ENCODE measurements at places on chromosomes 7 and 10. TPM values are rescaled to one million over a fixed set of nuclear protein-coding genes. Genes with fewer than 3 reads are reported as not detected.

Gene ZNF655
- total RNA-seq: not detected

Gene ZNF727
- total RNA-seq: not detected

Gene VWDE
- 7.7 TPM for total RNA-seq

Gene CYP2C19
- total RNA-seq: not detected

Gene PFKP
- 172 TPM for total RNA-seq

Gene OR2A12
- not detected for total RNA-seq

Gene C7orf57
- total RNA-seq: not detected

DNA sequence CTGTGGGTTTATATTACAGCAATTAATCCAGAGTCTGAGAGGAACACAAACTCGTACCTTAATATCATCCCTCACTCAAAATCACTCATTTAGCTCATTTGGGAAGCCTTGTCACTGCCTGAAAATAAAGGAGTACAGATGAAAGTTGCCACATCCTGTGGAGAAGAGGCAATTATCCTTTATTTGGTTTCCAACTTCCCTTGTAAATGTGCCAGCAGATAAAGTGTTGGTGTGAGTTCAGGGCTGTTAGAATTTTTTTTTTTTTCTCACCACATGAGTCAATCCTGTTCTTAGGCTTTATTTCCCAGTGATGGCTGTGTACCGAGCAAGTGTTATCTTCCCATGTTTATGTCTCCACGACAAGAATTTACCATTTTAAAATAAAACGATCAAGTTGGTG is 99.0 kb upstream of the SMIM30 start:
- H3K27ac ChIP-seq: no peak overlapping the region
- no peak overlapping the region for H3K4me3 ChIP-seq
- H3K36me3 ChIP-seq: no peaks in the 10 kb centered on the region
- no peak for DNase-seq
- no peaks in the 10 kb centered on the region for H3K4me1 ChIP-seq

DNA sequence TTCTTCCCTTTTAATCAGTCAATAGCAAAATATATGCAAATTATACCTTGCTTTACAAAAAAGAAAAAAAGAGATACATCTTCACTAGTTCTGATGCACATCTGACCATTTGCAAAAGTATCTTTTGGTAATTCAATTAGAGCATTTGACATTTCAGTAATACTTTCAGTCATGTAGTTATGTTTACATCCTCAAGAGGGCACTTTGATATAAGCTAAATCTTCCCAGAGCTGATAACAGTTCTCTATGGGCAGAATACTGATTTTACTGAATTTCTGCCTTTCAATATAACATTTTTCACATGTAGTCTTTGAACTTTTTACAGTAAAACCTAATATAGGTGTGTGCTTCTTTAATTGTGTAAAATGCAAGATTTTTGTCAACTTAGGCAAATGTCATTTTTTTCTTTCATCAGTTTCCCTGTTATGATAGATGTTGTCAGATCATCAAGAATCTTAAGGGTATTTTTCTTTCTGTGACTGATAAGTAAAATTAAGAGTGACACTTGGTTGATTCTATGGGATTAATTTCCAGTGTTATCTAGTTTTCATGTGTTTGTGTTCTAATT is 703.5 kb upstream of the SEMA3D start:
- no peaks in the 10 kb centered on the region for H3K4me1 ChIP-seq
- no peak overlapping the region for H3K27ac ChIP-seq
- H3K4me3 ChIP-seq: no peak overlapping the region

DNA sequence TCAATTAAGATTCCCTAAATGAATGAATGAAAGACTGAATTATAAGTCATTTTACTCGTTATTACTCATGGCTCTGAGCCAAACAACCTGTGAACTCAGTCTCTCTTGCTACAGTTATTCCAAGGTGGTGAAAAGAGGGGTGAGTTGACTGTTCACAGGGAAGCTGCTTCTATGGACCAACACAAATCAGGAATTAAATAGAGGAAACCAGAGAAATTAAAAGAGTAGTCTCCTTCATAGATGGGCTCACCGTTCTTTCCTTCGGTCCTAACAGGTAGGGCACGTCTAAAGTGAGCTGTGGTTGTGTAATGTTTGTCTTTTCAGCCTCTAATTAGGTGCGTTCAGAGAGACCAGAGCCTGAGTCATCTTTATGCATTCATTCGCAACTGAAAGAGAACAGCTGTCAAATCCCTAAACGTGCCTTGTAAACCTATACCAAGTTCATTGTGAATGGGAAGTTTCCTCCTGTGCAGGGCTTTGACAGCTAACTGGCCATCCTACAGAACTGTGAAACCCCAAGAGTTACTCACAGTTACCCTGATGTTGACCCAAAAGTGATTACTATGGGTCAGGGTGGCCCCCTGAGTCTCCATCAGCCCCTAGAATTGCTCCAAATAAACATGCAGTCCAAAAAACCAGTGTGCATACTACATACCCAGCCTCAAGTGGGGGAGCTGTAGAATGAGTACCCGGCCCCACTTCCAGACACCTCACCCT is 18.2 kb upstream of the C10orf53 start:
- H3K27me3 ChIP-seq: peaks cover 86% of the 10 kb centered on the region
- peak; percentile 27 for DNase-seq
- H3K4me1 ChIP-seq: no peaks in the 10 kb centered on the region
- no peak overlapping the region for H3K4me3 ChIP-seq
- H3K36me3 ChIP-seq: no peaks in the 10 kb centered on the region

DNA sequence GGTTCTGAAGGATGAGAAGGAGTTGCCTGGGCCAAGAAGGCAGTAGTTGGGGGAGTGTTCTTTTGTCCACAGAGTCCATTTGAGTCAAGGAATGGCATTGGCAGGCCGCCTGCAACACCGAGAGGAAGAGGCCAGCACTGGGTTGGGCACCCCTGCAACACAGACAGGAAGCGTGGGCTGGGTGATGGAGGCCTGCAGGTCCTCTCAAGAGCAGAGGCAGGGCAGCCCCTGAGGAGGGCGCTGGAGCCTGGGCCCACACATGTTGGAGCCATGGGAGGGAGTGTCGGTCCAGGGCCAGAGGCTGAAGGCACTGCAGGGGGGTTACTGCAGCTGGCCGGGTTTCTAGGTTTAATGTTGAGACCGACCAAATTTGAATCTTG is 137.3 kb downstream of the PTPN20 start:
- H3K4me1 ChIP-seq: no peaks in the 10 kb centered on the region
- H3K36me3 ChIP-seq: no peaks in the 10 kb centered on the region
- H3K4me3 ChIP-seq: no peak overlapping the region
- no peaks in the 10 kb centered on the region for H3K27me3 ChIP-seq
- H3K27ac ChIP-seq: no peak overlapping the region
- DNase-seq: no peak

DNA sequence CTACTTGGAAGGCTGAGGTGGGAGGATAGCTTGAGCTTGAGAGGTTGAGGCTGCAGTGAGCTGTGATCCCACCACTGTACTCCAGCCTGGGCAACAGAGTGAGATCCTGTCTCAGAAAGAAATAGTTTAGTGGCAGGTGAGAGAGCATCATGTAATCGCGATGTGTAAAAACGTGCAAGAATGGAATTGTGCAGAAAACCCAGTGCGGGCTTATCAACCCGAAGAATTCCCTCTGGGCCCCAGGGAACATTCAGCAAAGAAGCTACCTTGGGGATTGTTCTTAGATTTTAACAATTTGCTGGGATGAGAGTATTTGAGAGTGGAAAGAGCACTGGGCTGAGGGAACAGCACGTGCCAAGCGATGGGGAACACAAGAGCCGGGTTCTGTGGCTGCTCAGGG is 107.4 kb upstream of the INSYN2A start:
- H3K27me3 ChIP-seq: no peaks in the 10 kb centered on the region
- no peaks in the 10 kb centered on the region for H3K4me1 ChIP-seq
- no peaks in the 10 kb centered on the region for H3K36me3 ChIP-seq

- peaks cover 14% of the 10 kb centered on the region for H3K4me1 ChIP-seq
- H3K27me3 ChIP-seq: no peaks in the 10 kb centered on the region
- no peak for DNase-seq
- no peak overlapping the region for H3K27ac ChIP-seq
These were observed 50.9 kb downstream of the SND1 start for GRCh38 chr7:127702938-127703337.

GRCh38 chr10:69899727-69900595 is 98.3 kb downstream of the COL13A1 start:
- no peaks in the 10 kb centered on the region for H3K27me3 ChIP-seq
- H3K27ac ChIP-seq: no peak overlapping the region
- peaks cover 8% of the 10 kb centered on the region for H3K4me1 ChIP-seq
- H3K36me3 ChIP-seq: peaks cover 4% of the 10 kb centered on the region

GRCh38 chr7:125316466-125316865 is 386.8 kb upstream of the POT1 start:
- no peaks in the 10 kb centered on the region for H3K4me1 ChIP-seq
- H3K4me3 ChIP-seq: no peak overlapping the region
- no peaks in the 10 kb centered on the region for H3K27me3 ChIP-seq
- H3K36me3 ChIP-seq: no peaks in the 10 kb centered on the region
- peak; percentile 56 for DNase-seq

DNA sequence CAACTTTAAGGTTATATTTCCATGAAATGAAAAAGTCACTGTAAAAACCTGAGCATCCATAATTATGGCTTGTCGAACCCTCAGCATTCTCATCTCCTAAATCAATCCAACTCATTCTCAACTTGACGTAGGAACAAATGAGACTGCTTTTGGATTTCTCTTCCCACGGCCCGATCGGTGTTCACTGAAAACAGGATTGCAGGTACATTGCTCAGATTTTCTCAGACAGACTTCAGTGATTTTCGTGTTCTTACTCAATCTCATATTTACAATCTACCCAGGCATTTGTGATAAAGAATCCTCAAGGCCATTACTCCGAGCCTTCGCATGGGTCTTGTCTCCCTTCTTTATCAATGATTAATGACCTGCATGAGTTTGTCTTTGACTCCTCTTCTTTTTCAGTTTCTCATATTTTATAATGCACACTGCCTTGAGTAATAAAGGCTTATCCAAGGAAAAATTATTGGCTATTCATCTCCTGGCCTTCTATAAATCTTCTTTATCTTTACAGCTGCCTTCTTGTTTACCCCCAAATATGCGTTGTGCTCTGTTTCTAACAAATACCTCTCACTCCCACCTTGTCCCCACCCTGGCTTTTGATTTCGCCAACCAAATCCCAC is 90.4 kb upstream of the MYO3A start:
- H3K27me3 ChIP-seq: no peaks in the 10 kb centered on the region
- no peak overlapping the region for H3K4me3 ChIP-seq
- no peaks in the 10 kb centered on the region for H3K36me3 ChIP-seq

- H3K27ac ChIP-seq: no peak overlapping the region
- DNase-seq: no peak
- H3K4me3 ChIP-seq: no peak overlapping the region
- H3K27me3 ChIP-seq: no peaks in the 10 kb centered on the region
These were observed 37.3 kb downstream of the ZNF777 start for GRCh38 chr7:149423449-149424110.

- H3K36me3 ChIP-seq: no peaks in the 10 kb centered on the region
- H3K27ac ChIP-seq: no peak overlapping the region
- peaks cover 57% of the 10 kb centered on the region for H3K4me1 ChIP-seq
These were observed 250.6 kb downstream of the KLF6 start for GRCh38 chr10:3534433-3534832.

- no peak overlapping the region for H3K4me3 ChIP-seq
- H3K4me1 ChIP-seq: peaks cover 17% of the 10 kb centered on the region
- no peaks in the 10 kb centered on the region for H3K27me3 ChIP-seq
- H3K27ac ChIP-seq: no peak overlapping the region
These were observed 298.3 kb upstream of the FZD8 start for GRCh38 chr10:35940141-35941041.

DNA sequence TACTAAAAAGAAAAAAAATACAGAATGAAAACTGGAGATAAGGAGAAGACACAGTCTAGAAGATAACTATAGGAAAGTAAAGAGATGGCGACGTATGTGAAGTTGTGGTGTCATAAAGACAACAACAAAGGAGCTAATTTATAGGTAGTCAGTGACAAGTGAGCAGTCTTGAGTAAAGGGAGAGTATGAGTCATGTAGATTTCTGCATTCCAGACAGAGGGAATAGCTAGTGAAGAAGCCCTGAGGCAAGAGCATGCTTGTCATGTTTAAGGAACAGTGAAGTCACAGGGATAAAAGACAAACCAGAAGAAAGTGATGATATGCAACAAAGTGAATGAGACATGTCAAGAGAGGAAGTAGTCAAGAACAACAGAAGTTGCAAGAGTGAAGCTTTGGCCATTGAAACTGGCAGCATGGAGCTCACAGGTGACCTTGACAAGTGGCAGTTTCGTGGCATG is 2.3 kb upstream of the MIOS start:
- peak overlapping the region; percentile 4 for H3K4me3 ChIP-seq
- H3K36me3 ChIP-seq: no peaks in the 10 kb centered on the region
- peak overlapping the region; percentile 56 for H3K27ac ChIP-seq
- H3K27me3 ChIP-seq: no peaks in the 10 kb centered on the region
- peaks cover 53% of the 10 kb centered on the region for H3K4me1 ChIP-seq
- peak; percentile 94 for DNase-seq

DNA sequence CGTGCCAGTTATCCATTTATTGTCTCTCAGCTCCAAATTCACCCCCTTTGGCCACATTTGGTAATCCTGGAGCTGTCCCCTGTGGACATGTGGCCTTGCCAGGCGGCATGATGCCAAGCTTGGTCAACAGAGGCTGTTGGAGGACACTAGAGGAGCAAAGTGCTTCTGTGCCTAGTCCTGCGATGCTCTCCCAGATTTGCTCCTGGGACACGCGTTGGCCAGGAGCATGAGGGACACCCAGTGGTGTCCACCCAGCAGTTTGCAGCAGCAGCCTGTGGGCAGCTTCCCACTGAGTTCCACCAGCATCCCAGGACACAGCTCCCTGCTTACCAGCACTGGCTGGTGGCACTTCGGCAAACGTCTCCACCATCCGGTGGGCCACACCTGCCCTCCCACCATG is 55.5 kb upstream of the STEAP1B start:
- DNase-seq: no peak
- no peak overlapping the region for H3K4me3 ChIP-seq
- H3K4me1 ChIP-seq: peaks cover 5% of the 10 kb centered on the region

DNA sequence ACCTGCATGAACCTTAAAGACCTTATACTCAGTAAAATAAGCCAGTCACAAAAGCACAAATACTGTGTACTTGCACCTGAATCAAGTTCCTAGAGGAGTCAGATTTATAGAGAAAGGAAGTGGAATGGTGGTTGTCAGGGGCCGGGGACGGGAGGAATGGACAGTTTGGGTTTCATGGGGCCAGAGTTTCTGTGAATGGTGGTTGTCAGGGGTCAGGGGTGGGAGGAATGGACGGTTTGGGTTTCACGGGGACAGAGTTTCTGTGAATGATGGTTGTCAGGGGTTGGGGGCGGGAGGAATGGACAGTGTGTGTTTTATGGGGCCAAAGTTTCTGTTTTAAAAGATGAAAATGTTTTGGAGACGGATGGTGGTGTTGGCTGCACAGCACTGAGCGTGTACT is 260.0 kb upstream of the MKI67 start:
- no peak for DNase-seq
- no peak overlapping the region for H3K4me3 ChIP-seq
- peaks cover 12% of the 10 kb centered on the region for H3K27me3 ChIP-seq
- H3K27ac ChIP-seq: no peak overlapping the region

DNA sequence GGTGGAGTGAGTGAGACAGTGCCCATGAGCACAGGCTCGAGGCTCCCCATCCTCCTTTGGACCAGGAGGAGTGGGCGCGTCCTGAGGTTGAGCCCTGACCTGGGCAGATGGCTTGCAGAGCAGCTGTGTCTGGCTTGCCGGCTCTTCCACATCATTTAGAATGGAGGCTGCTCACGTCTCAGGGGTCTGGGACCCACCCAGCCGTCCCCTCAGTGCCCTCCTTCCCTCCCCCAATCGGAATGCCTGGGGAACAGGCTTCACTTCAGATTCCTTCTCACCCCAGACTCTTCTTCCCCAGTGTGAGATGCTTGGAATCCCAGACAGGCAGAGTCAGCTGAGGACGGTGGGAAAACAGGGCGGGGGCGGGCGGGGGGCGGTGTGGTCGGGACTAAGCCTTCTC is 968.6 kb upstream of the ZNF722 start:
- no peaks in the 10 kb centered on the region for H3K4me1 ChIP-seq
- H3K36me3 ChIP-seq: no peaks in the 10 kb centered on the region
- H3K4me3 ChIP-seq: no peak overlapping the region
- no peak for DNase-seq
- H3K27ac ChIP-seq: no peak overlapping the region
- H3K27me3 ChIP-seq: no peaks in the 10 kb centered on the region

Data from PC-3 (cell line).